ENCODE measurements at places on chromosomes 3 and 15. TPM values are rescaled to one million over a fixed set of nuclear protein-coding genes. Genes with fewer than 3 reads are reported as not detected.

The GPR160 gene
- 10.4 TPM for total RNA-seq

The TBCCD1 gene
- 10.1 TPM for total RNA-seq

The SYNPR gene
- total RNA-seq, result not detected

The TTLL3 gene
- total RNA-seq, result 125 TPM

The SLC15A2 gene
- 1.3 TPM for total RNA-seq

The MORC1 gene
- total RNA-seq, result not detected
